ENCODE measurements at places on chromosomes 16 and 17. TPM values are rescaled to one million over a fixed set of nuclear protein-coding genes. Genes with fewer than 3 reads are reported as not detected.
A peak's percentile ranks its signal among the peaks of the same experiment; 100 is the strongest.

The KRT27 gene
- not detected for total RNA-seq

DNA sequence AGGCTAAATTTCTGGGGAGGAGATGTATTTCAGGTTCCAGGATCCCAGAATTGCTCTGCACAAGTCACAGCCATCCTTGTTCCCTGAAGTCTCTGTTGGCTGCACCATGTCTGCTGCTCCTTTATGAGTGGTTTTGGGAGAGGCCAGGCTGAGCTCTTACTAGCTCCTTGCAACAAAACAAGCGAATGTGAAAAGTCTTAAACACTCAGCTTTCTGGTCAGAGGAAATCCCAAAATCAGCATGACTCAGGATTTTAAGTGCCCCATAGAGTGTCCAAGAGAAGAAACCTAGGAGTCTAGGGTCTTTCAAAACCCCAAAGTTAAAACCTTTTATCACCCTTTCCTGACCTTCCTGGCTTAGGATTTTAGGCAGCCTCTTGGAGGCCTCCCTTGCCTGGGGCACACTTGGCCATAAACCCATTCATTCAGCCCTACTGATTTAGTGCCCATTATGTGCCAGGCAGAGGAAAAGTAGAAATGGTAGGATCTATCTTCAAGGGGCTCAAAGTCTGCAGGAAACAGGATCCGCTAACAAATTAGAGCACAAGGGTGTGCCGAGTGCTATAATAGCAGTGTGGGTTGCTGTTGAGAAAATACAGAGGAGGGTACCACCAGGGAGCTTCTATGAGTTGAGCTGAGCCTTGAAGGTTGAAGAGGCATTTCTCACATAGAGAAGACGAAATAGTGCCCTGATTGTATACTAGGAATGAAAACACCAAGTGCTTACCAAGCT is 36.9 kb downstream of the SOST start:
- DNase-seq = no peak
- no peaks in the 10 kb centered on the region for H3K36me3 ChIP-seq
- peak overlapping the region; percentile 12 for H3K27ac ChIP-seq
- H3K4me3 ChIP-seq = peak overlapping the region; percentile 72
- no peaks in the 10 kb centered on the region for H3K27me3 ChIP-seq

GRCh38 chr16:57616876-57617275 is 11.6 kb upstream of the ADGRG1 start:
- H3K36me3 ChIP-seq = no peaks in the 10 kb centered on the region
- peak; percentile 21 for DNase-seq
- H3K4me1 ChIP-seq = peaks cover 6% of the 10 kb centered on the region

- no peaks in the 10 kb centered on the region for H3K36me3 ChIP-seq
- H3K4me3 ChIP-seq = no peak overlapping the region
- H3K27ac ChIP-seq = no peak overlapping the region
- no peaks in the 10 kb centered on the region for H3K27me3 ChIP-seq
- H3K4me1 ChIP-seq = peaks cover 17% of the 10 kb centered on the region
Measured at GRCh38 chr16:88807626-88808453, 3.9 kb downstream of the APRT start.

DNA sequence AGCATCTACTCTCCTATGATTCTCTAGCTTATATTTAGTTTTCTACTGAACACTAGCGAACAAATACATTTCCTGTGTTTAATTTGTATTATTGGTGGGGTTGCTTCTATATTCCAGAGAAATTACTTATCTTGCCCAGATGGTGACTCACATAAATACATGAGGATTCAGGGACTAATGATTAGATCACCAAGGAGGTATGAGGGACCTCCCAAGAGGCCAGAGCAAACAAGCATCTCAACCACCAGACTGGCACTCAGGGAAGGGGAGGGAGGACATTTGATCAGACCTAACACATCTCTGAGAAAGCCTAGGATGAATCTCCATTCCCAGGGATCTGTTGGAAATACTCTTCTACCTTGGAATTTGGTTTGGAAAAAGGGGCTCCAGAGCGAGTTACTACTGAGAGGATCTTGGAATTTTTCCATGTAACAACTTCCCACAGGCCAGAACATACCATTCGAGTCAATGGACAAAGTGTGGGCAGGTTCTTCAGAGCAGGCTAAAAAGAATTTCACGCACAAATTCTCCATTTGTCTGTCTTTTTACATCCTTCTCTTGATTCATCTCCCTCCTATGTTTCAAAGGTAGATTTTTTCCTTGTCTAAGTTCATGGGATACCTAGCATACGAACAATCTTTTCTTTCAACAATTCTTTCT is 262.6 kb upstream of the MYOCD start:
- peak overlapping the region; percentile 46 for H3K27ac ChIP-seq
- no peak for DNase-seq
- no peak overlapping the region for H3K4me3 ChIP-seq
- no peaks in the 10 kb centered on the region for H3K36me3 ChIP-seq
- no peaks in the 10 kb centered on the region for H3K27me3 ChIP-seq

The MYLK3 gene
- total RNA-seq = 0.05 TPM
